ENCODE measurements at places on chromosomes 11 and 22.

GRCh38 chr11:129699711-129700304 is 115.8 kb upstream of the TMEM45B start:
- DNase-seq = no peak

- DNase-seq = no peak
Measured at GRCh38 chr11:117319214-117319840, 3.3 kb upstream of the BACE1 start.

GRCh38 chr11:12111549-12112520 is 1.4 kb downstream of the MICAL2 start:
- DNase-seq = no peak

- DNase-seq = no peak
Measured at GRCh38 chr11:70742553-70743291, 344.4 kb downstream of the CTTN start.

Measured in activated T-cell treated with anti-CD3 and anti-CD28 coated beads for 4 hours (primary cell).